ENCODE measurements at places on chromosomes 1 and 21.

DNA sequence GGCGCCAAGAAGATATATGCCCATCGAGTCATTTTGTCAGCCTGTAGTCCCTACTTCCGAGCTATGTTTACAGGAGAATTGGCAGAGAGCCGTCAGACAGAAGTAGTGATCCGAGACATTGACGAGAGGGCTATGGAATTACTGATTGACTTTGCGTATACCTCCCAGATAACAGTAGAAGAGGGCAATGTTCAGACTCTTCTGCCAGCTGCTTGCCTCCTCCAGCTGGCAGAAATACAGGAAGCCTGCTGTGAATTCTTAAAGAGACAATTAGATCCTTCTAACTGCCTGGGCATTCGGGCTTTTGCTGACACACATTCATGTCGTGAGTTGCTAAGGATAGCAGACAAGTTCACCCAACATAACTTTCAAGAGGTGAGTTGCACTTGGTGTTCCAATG lies 19.1 kb downstream of the KLHL20 start:
- DNase-seq, result no peak

- DNase-seq, result no peak
Observed at GRCh38 chr1:109740615-109741373, at the start of gene GSTM3. TSS of gene GSTM3 (minus strand) at chr1:109741038. CDS start at chr1:109740287, 751 bp downstream.

DNA sequence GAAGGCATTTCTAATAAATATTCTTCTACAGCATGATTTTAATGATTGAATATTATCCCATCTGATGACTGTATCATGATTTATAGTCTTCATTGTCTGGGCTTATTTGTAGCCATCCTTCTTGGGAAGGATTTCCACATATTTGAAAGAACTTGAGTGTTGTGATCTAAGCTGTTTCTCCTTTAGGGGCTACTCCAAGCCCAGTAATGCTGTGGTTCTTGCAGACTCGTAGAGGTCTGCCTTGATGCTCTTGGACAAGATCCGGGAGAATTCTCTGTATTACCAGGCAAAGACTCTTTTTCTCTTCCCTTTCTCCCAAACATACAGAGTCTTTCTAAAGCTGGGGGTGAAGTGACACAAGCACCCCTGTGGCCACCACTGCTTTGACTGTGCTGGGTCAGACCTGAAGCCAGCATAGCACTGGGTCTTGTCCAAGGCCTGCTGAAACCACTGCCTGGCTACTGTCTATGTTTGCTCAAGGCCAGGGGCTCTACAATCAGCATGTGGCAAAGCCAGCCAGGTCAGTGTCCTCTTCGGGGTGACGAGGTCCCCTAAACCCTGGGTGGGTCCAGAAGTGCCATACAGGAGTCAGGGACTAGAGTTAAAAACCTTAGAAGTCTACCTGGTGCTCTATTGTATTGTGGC lies 107.4 kb downstream of the GIPC2 start:
- no peak for DNase-seq

- no peak for DNase-seq
Observed at GRCh38 chr21:25330266-25330665, 277.0 kb downstream of the MRPL39 start.

DNA sequence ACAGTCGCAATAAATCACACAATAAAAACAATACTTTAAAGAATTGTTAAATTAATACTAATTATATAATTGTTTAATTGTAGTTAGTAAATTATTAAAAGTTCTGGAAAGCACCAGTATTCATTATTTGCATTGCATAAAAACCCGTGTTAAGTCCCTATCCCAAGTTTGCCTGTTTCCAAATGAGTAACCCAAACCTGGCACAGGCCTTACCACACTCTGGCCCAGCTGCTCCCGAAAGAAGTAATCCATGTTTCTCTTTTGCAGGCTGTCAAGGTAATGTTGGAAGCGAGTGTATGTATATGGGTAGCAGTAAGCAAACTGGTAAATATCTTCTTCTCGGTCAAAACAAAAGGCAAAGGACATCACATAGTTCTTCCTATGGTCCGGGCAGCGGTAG lies 268.7 kb upstream of the BEND5 start:
- DNase-seq, result no peak

DNA sequence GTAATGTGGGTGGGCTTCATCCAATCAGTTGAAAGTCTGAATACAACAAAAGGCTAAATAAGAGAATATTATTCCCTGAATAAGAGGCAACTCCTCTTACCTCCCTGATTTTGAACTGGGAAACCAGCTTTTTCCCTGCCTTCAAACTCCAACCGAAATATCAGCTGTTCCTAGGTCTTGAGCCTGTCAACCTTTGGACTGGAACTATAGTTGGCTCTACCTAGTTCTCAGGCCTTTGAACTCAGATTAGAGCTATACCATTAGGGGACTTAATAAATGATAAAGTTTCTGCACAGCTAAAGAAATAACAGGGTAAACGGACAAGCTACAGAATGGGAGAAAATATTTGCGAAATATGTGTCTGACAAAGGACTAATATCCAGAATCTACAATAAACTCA lies 43.8 kb upstream of the BEND5 start:
- no peak for DNase-seq

GRCh38 chr1:166258017-166258416 lies 91.2 kb upstream of the FAM78B start:
- DNase-seq, result no peak

Measured in HEK293T (cell line).